ENCODE measurements at places on chromosomes 6 and 20.

- no peak for DNase-seq
These were observed 3.3 kb upstream of the COL11A2 start for GRCh38 chr6:33195304-33196165.

- DNase-seq = no peak
These were observed 89.2 kb downstream of the ARID1B start for GRCh38 chr6:156866220-156867015.

DNA sequence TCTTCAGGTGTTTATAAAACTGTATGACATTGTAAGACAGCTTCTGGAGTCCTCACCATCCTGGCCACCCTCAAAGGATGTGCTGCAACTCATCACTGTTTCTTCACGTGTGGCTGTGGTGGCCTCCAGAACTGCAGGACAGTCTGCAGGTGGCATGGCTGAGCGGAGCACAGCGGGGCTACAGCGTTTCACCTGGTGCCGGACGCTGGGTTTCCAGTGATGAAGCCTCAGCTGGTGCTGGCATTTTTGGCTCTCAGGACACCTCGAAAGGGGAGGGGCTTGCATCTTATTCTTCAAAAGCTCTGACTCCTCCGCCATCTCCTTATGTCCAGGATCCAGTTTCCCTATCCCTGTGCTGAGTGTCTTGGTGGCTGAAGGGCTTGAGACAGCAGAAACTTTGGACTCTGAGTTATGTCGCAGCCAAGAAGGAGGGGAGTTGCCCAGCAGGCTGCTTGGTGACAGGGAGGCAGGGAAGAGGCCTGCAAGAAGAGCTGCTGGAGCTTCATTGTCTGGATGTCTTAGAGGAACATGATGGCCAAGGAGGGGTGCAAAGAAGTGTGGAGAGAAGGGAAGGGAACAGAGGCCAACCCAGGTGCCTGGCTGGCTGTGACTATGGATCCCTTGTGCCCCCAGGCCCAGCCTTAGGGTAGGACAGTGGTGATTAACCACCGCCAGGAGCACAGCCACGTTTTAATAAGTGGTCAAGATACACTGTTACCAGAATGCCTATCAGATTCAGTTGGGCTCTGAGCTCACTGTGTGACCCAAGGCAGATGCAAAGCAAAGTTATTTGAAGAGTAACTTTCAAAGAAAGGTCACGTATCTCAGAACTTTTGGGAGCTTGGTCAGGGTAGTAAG is 58.7 kb downstream of the GTF2H5 start:
- DNase-seq = no peak

DNA sequence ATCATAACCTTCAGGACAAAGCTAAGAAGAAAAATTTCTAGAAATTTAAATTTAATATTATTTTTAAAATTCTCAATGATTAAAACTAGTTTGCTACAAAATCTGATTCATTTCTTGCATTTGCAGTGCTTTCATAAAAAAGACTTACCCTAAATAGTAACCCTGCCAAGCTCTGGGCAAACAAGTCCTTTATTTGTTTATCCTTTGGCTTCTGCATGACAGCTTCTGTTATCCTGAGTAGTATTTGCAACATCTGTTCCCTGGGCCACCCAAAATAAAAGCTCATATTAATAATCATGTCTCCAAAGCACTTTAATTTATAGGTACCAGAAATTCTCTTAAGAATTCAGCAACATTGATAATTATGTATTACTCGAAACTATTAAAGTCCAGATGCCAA is 101.3 kb downstream of the RALGAPA2 start:
- DNase-seq = no peak

GRCh38 chr6:141963543-141964295 is 169.0 kb upstream of the GJE1 start:
- no peak for DNase-seq

- DNase-seq = peak; percentile 95
These were observed 6.3 kb upstream of the SIRPA start for GRCh38 chr20:1888796-1889463.

DNA sequence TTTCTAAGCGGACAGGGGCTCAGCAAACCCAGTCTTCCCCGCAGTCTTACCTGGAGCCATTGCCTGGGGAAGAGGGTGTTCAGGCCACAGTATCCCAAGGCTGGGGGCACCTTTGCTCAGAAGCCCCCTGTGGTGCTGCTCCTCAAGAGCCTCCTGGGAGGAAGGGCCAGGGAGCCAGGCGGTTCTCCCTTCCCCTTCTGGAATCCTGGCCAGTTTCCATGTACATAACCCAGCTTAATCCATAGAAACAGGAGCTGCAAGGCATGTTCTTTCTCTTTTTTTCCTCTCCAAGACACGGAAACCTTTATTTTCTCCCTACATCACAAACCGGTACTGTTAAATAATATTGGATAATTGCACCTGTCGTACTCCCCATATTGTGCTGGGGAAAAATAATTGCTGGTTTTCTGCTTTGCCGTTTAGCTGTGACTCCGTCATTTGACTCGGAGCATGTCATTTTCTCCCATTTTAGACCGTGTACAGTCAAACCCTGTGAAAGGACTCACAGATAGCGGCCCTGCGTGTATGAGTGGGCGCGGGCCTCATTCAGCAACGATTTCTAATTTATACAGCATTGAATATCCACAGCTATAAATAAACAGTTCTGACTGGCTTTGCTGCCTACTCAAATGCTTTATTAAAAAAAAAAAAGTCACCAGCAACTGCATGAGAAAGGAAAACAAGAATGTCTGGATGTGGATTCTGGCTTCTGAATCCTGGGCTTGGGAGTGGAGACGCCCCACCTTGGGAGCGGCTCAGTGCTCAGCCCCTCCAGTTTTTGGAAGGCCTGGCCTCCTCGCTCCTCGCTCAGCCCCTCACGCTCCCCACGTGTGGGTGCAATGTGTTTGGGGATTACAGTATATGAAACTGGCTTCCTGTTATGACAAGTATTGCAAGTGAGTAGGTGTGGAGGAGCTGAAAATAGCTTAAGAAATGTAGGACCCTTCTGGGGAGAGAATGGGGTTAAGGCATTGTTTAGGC is 67.3 kb downstream of the ADTRP start:
- DNase-seq = no peak

DNA sequence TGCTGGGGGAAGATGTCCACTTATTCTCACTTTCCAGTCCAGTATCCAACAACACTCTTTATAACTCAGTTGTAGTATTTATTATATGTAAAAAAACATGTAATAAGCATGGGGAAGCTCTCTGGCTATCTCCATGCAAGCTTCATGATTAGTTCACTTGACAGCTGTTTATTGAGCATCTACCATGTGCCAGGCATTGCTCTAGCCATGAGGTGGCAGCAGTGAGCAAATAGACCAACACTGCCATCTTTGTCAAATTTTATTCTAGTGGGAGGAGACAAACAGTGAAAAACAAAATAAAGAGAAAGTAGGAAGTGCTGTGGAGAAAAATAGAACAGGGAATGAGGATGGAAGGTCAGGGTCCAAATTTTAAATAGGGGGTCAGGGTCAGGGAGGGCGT is 131.8 kb downstream of the CFAP61 start:
- peak; percentile 52 for DNase-seq

GRCh38 chr6:22470454-22471131 is 98.8 kb upstream of the HDGFL1 start:
- DNase-seq = no peak

- DNase-seq = no peak
These were observed 668.2 kb upstream of the GJE1 start for GRCh38 chr6:141464490-141464889.

GRCh38 chr6:33312361-33313104 is 1.3 kb downstream of the TAPBP start:
- DNase-seq = peak; percentile 79

- DNase-seq = no peak
These were observed 1141.4 kb upstream of the EYS start for GRCh38 chr6:66848244-66848953.

DNA sequence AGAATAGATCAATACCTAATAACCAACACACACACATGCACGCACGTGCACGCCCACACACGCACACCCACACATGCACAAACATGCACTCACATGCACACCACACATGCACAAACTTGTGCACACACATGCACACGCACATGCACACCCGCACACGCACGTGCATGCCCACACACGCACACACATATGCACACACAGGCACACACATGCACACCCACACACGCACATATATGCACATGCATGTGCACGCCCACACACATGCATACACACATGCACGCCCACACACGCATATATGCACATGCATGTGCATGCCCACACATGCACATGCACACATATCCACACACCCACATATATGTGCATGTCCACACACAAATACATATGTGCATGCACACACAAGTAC is 26.2 kb upstream of the CHRNA4 start:
- no peak for DNase-seq

DNA sequence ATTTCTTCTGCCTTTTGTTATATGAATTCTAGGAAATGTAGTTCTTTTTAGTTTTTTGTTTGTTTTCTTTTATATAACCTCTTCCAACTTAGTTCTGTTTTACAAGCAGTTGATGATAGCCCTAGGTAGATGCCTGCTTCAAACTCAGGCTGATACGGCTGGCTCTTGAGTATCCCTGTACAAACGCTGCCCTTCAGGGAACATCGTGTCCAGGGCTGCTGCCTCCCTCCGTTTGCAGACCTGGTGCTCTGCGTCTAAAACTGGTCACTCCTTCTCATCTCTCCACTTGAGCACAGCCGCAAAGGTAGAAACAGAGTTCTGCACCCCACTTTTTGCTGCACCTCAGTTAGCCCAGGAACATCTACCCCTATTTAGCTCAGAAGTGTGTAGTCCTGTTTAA is 310.1 kb downstream of the PRL start:
- no peak for DNase-seq
